ENCODE measurements at places on chromosomes 4 and X.

DNA sequence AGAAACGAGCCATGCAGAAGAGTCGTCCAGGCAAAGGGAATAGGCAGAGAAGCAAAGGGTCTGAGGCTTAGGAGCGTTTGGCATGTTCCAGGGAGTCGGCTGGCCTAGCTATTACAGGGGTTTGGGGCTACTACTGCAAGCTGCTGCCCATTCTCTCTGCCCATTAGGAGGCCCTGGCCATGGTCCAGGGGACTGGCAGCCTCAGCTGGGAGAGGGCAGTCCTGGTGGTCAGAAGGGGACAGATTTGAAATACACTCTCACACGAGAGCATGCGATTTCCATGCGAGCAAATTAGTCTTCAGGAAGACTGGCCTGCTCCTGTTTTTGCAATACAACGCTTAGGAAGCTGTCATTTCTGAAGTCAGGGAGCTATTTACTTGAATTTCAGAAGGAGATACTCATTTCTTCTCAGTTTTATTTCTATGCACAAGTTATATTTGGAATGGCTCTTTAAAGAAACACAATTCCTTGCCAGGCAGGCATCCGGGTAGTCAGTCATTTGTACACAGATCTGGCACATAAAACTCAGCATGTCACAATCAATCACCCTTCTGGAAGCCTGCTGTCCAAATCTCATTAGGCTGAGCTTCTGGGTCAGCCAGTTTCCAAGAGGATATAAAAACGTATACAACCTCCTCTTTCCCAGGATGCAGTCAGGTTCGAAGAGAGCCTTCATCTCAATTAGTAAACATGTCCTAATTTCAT lies 27.0 kb downstream of the PROM1 start:
- DNase-seq: no peak

DNA sequence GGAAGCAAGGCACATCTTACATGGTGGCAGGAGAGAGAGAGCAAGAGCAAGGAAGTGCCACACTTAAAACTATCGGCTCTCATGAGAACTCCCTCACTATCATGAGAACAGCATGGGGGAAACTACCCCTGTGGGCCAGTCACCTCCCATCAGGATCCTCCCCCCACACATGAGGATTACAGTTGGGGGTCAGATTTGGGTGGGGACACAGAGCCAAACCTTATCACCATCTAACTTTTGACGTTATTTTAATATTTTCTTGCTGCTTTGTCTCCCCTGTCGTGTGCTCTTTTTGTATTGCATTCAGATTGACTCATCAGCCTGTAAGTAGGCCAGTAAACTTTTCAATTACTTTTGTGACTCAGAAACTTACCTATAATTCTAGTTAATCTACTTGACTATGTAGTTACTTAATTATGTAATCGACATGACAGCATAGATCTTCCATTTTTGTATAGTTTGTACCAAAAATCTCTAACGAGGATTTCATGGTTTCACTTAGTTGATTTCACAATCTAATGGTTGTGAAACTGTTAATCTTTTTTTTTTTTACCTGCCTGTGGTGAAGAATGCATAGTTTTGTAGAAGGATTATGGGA lies 18.3 kb downstream of the STIM2 start:
- peak; percentile 45 for DNase-seq

DNA sequence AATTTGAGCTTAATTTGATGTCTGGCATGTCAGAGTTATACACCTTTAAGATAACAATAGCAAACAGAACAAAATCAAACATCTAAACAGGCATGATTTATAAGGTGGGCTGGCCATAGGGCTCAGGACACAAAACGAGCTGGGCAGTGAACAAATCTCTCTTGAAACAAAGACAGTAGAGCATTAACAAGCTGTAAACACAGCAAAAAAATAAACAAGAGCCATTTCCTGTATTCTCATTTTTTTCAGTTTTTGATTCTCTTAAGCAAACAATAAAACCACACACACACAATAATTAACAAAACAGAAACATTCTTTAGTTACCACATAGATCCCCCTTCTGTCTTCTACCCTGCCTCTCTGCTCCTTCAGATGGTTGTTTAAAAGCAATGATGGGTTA lies 68.3 kb upstream of the TMEM150C start:
- DNase-seq: no peak

GRCh38 chrX:74251006-74251930 lies 52.7 kb upstream of the ZCCHC13 start:
- DNase-seq: no peak

DNA sequence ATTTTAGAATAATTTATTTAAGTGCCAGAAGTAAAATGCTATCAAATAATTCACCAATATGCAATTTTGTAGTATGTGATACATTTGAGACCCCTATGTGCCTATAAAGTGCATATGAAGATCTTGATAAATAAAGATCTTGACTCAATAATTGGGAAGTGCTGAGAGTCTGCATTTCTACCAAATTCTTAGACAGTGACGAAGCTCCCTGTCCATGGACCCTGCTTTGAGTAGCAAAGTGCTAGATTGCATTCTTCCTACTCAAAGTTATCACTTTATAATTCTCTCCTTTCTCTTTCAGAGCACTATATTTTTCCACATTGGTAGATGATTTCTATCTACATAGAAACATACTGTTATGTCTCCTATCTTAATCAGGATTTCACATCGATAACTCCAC lies 1393.9 kb downstream of the ARAP2 start:
- DNase-seq: no peak

GRCh38 chr4:81470456-81471297 lies 1.0 kb downstream of the RASGEF1B start:
- no peak for DNase-seq

All from activated CD4-positive, alpha-beta T cell treated with anti-CD3 and anti-CD28 coated beads, Interleukin-2, amount 50 U/mL, for 16 hours (primary cell).